Renal cortical epithelial cell (primary cell): ENCODE measurements at places on chromosomes 2 and 18. TPM values are rescaled to one million over a fixed set of nuclear protein-coding genes. Genes with fewer than 3 reads are reported as not detected.

PCARE gene
- total RNA-seq = not detected in 2 replicates

KCNG2 gene
- 0.20 TPM in 1 of 2 replicates, not detected in the other for total RNA-seq

PSMD1 gene
- total RNA-seq = 121 and 135 TPM in 2 replicates

RNF152 gene
- 0.70 and 3.3 TPM in 2 replicates for total RNA-seq

CXCR2 gene
- not detected in 2 replicates for total RNA-seq

SULT1C2 gene
- 4.7 and 13.1 TPM in 2 replicates for total RNA-seq

LRRC30 gene
- total RNA-seq = not detected in 2 replicates

ACKR3 gene
- total RNA-seq = 0.05 and 0.35 TPM in 2 replicates

INHBB gene
- 0.52 and 3.0 TPM in 2 replicates for total RNA-seq

MSTN gene
- total RNA-seq = 0.15 TPM in 1 of 2 replicates, not detected in the other

LRP1B gene
- 0.17 and 4.3 TPM in 2 replicates for total RNA-seq

THOC1 gene
- total RNA-seq = 41.5 and 46.7 TPM in 2 replicates

TRIB2 gene
- total RNA-seq = 6.8 and 9.9 TPM in 2 replicates

NGEF gene
- total RNA-seq = 0.35 and 0.75 TPM in 2 replicates

MREG gene
- 1.9 and 13.7 TPM in 2 replicates for total RNA-seq

VSNL1 gene
- 0.05 TPM in 1 of 2 replicates, not detected in the other for total RNA-seq

ANKRD30BL gene
- total RNA-seq = not detected in 2 replicates

PTPRM gene
- total RNA-seq = 103 and 263 TPM in 2 replicates
